Head of caudate nucleus (tissue), 42 donors: ENCODE measurements at places on chromosomes 3 and 15.

DNA sequence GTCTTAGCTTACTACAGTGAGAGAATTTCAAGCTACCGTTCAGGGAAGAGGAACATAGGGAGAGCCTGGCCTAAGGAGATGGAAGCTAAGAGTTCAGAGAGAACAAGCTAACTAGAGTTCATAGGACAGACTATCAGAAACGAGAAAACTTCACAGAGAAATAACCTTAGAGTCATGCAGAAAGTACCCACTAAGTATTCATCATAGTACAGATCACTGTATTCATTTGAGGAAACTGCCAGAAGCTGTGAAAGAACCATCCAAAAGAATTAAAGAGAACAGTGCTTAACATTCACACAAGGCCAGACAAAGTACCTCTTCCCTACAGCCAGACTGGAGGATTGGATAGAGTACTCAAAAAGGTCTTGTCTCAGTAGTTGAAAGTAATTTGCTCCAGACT is 15.2 kb upstream of the GBE1 start:
- no peak for DNase-seq

DNA sequence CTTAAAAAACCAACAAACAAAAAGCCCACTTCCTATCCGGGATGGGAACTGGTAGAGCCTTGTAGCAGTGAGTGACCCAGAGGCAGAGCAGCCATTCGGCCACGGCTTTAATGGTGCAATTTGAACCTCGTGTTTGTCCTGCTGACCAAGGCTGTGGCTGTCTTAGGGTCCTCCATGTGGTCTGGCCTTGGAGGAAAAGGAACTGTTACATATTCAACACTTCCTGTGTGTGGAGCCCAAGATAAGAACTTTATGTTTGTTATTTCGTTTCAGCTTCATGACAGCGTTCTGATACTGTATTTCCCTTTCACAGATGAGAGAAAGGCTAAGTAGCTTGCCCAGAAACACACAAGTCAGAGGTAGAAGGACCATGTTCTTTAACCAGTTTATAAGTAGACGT is 269.8 kb downstream of the SV2B start:
- no peak for DNase-seq

DNA sequence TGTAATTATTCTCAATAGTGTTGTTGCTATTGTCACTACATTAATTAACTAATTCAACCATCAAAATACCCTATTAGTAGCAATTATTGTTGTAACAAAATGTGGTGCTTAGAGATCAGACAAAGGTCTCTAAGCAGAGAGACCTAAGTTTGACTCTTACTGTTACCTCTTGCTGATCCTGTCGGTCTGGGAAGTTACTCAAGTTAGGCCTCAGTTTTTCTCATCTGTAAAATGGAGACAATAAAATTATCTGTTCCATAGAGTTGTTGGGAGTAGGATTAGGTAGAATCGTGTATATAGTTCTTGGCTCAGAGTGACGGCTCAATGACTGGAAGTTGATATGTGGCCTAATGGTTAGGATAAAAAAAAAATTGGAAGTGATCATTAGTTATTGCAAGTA is 69.8 kb upstream of the ARL8B start:
- no peak for DNase-seq

DNA sequence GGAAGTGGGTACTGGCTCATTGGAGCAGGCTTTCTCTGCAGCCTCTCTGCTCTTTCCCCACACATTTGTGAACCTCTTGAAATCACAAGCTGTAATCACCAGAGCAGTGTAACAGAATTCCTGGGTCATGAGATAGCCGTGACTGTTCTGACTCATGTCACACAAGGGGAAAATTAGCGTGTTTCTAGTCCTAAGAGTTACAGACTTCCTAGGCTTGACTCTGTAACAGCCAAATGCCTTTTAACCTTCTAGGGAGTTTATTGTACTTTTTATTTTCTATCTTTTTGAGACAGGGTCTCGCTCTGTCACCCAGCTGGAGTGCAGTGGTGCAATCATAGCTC is 54.7 kb upstream of the TRAK1 start:
- no peak for DNase-seq

DNA sequence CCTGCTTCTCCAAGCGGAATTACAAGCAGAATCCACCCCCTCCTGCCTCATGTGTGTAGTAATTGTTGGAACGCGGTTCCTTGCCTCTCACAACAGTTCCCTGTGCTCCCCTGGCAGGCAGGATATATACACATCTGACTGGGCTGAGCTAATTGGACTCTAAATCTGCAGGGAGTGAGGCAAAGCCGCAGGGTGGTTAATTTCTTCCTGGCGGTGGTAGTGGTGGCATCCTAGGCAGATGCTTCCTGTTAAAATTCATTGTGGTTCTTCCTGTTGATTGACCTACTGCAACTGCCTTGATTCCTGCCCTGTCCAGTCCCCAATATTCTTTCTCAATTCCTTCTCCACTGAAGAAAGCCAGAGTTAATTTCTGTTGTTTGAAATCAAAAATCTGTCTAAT is 202.9 kb upstream of the PROK2 start:
- no peak for DNase-seq

- DNase-seq, result no peak
These were observed 43.3 kb downstream of the ZNF106 start for GRCh38 chr15:42447599-42447998.

DNA sequence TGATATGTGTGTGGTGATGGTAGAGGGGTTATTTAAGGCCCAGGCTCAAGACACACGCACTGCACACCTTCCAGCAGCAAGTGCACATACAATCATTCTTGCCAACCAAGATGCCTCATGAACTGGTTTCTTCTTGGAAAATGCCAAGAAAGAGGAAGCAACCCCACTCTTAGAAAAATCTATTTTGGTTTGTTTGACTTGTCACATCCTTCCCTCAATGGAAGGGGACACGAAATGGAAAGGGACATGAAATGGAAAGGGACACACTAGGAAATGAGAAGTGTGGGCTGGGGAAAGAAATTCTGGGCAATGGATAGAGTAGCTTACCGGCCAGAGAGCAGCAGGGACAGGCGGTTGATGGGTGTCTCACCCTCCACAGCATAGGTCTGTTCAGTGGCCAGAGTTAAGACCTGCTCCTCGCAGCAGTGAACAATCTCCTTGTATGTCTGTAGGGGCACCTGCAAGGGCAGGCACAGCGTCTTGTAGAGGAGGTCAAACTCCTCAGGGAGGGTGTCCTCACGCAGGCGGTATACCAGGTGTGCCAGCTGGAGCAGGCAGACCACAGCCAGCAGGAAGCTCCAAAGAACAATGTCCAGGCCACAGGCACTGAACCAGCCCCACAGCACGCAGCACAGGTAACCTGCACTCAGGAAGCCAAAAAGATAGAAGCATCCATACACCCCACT is 640 bp downstream of the POPDC2 start:
- DNase-seq, result no peak

- no peak for DNase-seq
These were observed 40.0 kb downstream of the PAQR5 start for GRCh38 chr15:69338535-69339213.

GRCh38 chr3:39142067-39142466 is 11.3 kb downstream of the CSRNP1 start:
- no peak for DNase-seq
